ENCODE measurements at places on chromosomes 3 and 15.

- no peak for DNase-seq
Observed at GRCh38 chr15:91627473-91628278, 225.8 kb upstream of the SLCO3A1 start.

- no peak for DNase-seq
Observed at GRCh38 chr3:102123590-102124190, 274.4 kb downstream of the NFKBIZ start.

DNA sequence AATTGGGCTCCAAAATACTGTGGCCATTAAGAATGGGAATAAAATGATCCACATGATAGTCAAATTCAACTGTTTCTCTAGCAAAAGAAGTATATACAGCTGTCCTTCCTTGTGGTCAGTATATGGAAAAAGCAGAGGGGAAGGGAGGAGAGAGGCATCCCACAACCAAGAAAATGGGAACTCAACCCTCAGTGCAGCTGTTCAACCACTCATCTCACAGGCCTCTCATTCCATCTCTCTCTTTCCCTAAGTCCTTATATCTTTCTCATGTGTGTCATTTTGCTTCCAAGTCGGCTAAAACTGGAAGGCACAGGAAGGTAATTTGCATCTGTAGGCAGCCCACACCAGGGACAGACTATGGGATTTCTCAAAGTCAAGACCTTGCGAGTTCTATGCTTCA is 27.5 kb downstream of the AVEN start:
- DNase-seq, result no peak

GRCh38 chr15:51322621-51323296 is 15.6 kb downstream of the CYP19A1 start:
- no peak for DNase-seq

DNA sequence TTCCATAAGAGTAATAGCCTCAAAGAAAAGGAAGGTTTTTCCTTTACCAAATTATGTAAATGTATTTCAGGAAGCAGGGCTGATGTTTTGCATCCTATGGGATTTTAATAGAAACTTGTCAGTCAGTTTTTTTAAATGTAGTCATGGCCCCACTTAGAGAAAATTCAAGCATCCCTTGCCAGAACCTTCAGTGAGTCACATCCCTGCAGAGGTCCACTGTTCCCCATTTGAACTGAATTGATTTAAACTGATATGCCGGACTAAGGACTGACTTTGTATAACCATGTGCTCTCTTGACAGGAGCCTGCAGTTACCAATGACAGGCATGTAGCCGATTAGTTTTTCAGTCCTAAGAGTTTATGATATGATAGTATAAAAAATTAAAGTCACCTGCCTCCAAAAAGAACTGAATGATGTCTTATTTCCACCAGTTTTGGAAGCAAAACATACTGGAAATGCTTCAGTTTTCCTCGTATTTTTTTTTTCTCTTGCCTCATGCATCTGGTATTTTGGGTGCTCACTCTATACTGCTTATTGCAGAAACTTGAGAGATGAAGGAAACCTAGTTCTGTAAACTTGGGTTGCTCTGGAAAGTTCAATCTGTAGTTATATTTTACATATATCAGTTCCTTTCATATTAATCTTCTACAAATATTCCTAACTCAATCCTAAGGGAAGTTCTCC is 30.7 kb downstream of the LRTM1 start:
- no peak for DNase-seq

DNA sequence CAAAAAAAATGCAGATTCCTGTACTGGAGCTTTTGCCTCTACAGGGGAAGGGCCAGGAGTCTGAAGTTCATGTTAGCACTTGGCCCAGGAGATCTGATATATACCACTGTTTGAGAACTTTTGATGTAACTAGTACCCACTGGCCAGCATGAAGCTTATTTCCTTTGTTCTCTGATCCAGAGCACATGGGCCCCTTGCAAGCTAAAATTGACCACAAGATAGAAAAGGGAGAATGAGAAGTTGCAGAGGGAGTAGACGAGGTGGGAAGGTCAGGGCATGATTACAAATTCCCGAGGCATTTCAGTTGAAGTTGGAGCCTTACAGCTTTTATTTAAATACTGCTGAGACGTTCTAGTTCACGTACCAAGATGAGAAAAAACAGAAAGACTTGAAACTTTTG is 28.2 kb downstream of the TGM4 start:
- DNase-seq, result no peak

DNA sequence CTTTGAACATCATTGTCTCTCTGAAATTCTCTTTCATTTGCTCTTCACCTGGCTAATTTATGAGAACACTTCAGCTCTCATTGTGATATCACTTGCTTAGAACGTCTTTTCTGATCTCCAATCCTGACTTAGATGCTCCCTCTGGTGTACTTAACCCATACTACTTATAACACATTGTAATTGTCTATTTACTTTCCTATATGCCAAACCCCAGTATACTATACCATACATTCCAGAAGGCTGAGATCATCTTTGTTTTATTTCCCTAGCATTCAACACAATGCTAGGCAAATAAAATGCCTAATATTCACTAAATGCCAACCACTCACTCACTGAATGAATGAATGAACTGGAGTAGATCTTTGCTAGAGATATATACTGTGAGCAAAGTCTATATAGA is 27.0 kb upstream of the PEX5L start:
- no peak for DNase-seq

DNA sequence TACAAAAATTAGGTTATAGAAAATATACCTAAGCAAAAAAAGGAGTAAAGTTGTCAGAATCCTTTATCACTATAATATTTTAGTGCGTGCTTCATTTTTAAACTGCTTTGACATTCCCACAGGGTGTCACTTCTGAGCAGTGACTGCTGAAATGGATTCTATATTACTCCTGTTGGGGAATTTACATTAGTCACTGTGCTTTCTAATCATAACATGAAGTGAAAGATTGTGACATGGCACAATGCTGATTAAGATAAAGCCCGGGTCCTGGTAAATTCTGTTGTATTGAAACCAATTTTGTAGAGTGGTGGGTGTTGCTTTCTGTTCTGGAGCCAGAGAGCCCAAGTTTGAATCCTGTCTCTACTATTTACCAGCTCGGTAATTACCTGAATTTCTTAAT is 36.4 kb upstream of the EHHADH start:
- DNase-seq, result no peak

DNA sequence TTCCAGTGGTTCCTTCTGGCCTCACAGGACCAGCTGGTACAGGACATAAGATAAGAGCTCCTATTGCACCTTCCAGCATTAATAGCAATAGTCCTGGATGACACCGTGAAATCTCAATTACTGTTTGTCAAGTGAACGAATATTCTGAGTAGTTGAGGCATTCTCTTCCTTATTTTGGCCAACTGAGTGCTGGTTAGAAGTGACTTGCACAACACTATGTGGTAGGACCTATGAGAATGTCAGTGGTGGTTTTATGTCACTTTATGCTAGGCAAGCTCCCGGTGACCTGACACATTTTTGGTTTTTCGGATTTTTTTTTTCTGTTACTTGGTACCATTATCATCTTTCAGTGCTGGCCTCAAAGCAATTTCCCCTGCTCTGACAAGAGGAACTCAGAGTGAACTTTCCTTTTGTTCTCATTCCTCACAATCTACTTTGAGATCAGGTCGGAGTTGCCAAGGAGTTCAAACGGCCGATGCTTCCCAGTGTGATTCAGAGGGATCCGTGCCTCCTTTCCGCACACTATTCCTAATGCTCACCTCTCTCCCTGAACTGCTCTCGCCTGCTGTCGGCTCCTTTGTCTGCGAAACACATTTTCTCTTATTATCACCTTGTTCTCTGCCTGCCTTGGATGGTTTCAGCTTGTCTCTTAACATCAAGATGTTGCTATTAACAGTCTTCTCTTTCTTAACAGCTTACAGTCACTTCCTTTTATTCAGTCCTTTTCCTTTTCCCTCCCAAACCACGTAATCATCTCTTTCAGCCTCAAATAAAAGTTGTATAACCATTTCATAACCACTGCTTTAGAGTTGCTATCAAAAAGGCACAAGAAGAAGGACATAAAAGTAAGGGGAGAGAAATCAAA is 35.8 kb downstream of the QTRT2 start:
- no peak for DNase-seq

GRCh38 chr3:172564499-172564898 is 41.3 kb upstream of the TNFSF10 start:
- DNase-seq, result no peak

- no peak for DNase-seq
Observed at GRCh38 chr15:28018291-28019044, 80.6 kb downstream of the OCA2 start.

- no peak for DNase-seq
Observed at GRCh38 chr3:72538070-72538745, 310.0 kb downstream of the SHQ1 start.

GRCh38 chr3:17028363-17028762 is 143.6 kb downstream of the PLCL2 start:
- DNase-seq, result no peak

DNA sequence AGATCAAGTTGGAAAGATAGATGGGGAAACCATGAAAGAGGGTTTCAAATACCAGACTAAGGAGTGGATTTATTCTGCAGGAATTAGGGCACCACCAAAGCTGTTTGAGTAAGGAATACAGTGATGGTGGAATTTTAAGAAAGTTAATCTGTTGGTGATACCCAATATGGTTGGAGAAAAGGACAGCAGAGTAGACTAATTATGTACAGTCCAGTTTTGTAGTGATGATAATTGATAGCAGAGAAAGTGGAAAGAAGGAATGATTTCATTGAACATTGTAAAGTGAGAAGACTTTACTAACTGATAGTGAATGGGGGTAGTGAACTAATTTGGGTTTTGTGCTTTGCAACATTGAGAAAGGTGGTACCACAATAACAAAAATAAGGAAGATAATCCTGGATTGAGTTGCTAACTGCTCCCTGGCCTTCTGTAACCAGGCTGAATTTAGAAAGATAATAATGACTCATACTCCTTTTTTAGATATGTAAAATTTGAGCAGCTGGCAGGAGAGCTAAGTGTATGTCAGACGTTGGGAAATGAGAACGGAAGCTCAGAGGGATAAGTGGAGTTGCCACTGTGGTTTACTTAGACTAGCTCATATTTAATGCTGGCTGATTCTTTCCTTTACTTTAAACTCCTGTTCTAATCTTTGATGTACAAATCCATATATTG is 16.9 kb downstream of the TCAIM start:
- no peak for DNase-seq

- no peak for DNase-seq
Observed at GRCh38 chr15:55823699-55824340, 80.9 kb upstream of the PRTG start.

- DNase-seq, result no peak
Observed at GRCh38 chr3:112092496-112093179, 6.4 kb downstream of the C3orf52 start.

- peak; percentile 62 for DNase-seq
Observed at GRCh38 chr3:169945313-169945712, 21.3 kb upstream of the SEC62 start.

DNA sequence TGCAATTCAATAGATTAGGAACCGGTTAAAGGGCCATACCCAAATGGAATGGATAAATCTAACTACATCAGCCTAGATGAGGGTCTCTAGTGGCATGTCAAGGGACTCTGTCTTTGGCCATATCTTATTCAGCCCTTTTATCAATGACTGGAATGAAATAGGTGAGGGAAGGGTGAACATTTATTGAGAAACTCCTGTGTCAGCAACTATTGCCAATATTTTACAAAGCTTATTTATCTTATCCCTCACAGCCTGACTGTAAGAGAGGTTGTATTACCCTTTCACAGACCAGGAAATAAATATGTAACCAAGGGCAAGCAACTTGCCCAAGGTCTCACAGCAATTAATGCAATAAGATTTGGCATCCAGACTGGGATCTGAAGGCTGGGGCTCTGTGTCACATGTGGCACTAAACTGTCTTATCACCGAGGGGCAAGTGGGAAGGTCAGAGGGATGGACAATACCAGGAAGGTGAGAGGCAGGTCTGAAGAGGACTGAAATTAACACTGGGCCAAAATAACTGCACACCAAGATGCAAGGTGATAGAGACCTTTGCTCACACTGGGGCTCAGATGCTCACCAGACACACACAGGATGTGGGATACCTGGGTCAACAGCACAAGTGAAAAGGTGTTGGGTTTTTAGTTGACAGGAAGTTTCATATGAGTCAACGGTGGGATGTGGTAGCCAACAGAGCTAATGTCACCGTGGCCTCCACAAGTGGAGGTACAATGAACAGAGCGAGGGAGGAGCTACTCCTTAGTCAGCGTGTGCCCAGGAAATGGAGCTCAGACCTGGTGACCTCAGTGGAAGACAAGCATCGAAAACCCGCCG is 261.3 kb downstream of the RPLP1 start:
- DNase-seq, result peak; percentile 69

- no peak for DNase-seq
Observed at GRCh38 chr15:91992945-91993344, 139.4 kb downstream of the SLCO3A1 start.

DNA sequence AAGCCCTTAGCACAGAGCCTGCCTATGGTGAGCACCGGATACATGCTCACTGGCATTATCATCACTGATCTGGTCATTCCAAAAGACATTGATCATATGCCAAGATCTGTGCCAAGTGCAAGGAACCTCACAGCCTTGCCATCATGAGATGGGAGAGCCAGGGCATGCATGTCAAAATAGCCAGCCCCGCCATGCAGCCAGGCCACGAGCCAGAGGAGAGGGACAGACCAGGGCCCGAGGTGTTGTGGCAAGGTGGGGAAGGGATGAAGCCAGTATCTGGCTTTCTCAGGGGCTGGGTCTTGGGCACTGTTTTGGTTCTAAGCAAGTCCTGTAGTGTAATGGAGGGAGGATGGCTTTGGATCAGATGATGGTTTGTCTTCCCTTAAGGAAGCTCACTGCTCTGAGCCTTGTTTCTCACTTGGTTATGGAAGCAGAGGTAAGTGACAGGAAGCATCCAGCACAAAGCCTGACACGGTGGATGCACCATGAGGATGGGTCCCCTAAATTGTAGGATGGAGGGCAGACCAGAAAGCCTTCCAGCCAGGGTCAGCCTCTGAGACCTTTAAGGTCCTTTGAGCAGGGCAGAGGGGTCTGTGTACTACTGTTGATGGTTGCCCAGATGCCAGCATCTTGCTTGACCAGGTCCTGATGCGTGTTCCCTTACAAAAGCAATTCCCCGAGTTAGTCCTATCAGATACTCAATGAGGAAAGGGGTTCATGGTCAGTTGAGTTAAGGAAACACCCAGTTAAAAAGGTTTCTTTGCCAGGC is 247.7 kb upstream of the TLE3 start:
- DNase-seq, result no peak

GRCh38 chr3:77489216-77489615 is 449.3 kb downstream of the ROBO2 start:
- DNase-seq, result no peak

- no peak for DNase-seq
Observed at GRCh38 chr3:30544812-30545211, 61.6 kb upstream of the TGFBR2 start.

Data from activated naive CD4-positive, alpha-beta T cell treated with anti-CD3 and anti-CD28 coated beads, Interleukin-2, amount 50 U/mL, for 72 hours (primary cell).